ENCODE measurements at places on chromosomes 3 and 15.
A peak's percentile ranks its signal among the peaks of the same experiment; 100 is the strongest.

- DNase-seq: no peak
Measured at GRCh38 chr3:134839990-134840389, 44.9 kb downstream of the EPHB1 start.

DNA sequence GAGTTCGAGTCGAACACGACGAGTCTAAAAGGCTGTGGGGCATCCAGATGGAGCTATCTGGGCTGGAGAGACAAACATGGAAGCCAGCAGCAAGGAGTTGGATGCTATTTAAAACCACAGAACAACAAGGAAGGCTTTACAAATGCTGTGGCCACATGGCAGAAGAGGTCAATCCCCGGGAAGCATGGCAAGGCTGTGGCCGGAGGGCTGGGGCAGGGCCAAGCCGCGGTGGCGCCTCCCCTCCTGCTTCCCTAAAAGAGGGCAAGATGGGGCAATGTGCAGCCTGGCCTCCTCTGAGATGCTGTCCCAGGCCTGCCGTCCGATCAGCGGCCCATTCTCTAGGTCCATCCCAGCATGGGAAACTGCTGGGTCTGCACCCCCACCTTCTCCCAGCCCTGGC is 139.1 kb downstream of the SRGAP3 start:
- DNase-seq: no peak

DNA sequence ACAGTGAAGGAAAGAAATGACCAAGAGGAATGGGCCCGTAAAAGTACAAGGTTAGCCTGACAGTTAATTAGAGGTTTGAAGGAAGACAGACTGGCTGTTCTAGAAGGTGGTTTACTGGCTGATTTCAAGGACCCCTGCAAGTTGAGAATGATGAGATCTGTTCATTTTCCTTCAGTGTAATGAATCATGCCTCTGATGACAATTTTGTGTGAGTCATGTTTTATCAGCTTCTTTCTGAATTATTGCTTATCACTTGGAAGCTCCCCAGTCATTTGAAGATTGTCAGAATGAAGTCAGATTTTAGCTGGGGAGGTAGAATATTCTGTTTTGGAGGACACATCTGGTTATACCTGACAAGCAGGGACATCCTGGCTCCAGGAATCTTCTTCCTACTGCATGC is 50.6 kb downstream of the DRD3 start:
- no peak for DNase-seq

GRCh38 chr3:126672741-126673140 is 17.8 kb upstream of the TXNRD3 start:
- DNase-seq: no peak

DNA sequence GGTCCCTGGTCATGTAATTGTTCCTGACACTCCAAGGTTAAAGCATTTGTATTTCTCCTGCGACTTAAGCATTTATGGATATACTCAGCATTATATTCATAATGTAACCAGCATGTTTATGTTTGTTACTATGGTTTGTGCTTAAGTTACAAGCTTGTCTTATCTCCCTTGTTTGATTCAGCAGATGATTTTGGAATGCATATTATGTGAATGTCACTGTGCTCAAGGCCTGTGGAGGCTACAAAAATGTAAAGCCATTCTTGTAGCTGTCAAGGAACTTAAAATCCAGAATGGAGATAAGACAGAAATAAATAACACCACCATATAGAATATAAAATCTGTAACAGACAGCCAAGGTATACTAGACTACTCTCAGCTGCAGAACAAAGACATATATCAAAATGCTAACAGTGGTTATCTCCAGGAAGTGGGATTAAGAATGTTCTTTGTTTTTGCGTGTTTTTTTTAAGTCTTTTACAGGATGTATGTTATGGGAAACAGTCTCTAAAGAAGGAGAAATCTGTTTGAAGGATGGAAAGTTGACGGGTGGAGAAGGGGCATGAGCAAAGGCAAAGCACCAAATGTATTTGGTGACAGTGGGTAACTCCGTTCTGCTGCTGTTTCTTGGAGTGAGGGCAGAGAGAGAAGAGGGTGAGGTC is 61.4 kb downstream of the IGF2BP2 start:
- DNase-seq: no peak

DNA sequence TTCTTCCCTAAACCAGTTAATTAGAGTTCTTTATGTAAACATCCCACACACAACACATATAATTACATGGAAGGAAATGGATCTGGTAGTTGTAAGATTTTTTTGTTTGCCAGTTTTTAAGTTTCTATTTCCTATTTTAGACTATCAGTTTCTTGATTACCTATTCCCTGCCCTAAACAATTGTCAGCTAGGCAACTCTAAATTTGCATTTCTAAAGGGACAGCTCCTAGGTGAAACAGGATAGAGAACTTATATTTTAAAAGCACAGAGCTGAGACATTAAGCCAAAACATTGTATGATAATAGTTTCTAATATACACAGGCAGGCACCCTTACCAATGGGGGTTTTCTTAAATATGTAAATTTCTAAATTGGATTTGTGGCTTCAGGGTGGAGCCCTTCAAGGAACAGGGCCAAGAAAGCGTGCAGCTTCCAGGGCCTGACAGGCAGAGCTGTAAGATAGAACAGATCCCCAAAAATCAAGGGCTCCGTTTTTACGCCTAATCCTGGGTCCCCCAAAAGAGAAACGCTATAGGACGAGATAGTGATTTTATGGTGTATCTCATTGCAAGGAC is 8.9 kb downstream of the LEKR1 start:
- no peak for DNase-seq

GRCh38 chr3:188901126-188901525 is 270.6 kb upstream of the TPRG1 start:
- DNase-seq: no peak

DNA sequence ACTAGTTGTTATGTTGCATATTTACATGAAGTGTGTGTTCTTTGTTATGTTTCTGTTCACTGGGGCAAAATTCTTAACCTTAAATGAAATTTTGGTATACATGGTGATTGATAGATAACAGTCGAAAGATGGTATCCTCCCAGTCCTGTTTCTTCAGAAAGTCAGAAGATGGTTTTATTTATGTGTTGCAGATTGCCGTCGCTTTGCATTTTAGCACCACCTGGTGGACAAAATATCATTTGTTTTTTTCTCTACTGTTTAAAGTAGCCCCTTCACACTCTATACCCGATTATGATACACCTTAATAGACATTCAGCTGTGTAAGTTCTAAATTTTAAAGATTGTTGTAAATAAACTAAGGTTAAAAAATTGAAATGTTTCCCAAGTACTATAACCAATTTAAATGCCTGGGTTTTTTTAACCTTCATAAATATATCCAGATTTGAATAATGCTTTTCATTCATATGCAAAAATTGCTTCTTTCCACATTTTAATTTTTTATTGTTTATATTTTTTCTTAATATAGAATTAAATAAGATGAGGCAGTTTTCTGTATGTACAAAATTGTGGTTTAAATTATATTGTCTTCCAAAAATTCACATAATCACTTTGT is 152.2 kb downstream of the ALCAM start:
- no peak for DNase-seq

- no peak for DNase-seq
Measured at GRCh38 chr15:99574502-99574901, 8.7 kb downstream of the MEF2A start.

GRCh38 chr3:120495809-120496208 is 45.0 kb upstream of the FSTL1 start:
- no peak for DNase-seq

GRCh38 chr3:72232331-72232730 is 447.4 kb upstream of the PROK2 start:
- no peak for DNase-seq

- no peak for DNase-seq
Measured at GRCh38 chr3:169260296-169260695, 403.2 kb downstream of the MECOM start.

- no peak for DNase-seq
Measured at GRCh38 chr15:99424131-99424571, 141.6 kb upstream of the MEF2A start.

DNA sequence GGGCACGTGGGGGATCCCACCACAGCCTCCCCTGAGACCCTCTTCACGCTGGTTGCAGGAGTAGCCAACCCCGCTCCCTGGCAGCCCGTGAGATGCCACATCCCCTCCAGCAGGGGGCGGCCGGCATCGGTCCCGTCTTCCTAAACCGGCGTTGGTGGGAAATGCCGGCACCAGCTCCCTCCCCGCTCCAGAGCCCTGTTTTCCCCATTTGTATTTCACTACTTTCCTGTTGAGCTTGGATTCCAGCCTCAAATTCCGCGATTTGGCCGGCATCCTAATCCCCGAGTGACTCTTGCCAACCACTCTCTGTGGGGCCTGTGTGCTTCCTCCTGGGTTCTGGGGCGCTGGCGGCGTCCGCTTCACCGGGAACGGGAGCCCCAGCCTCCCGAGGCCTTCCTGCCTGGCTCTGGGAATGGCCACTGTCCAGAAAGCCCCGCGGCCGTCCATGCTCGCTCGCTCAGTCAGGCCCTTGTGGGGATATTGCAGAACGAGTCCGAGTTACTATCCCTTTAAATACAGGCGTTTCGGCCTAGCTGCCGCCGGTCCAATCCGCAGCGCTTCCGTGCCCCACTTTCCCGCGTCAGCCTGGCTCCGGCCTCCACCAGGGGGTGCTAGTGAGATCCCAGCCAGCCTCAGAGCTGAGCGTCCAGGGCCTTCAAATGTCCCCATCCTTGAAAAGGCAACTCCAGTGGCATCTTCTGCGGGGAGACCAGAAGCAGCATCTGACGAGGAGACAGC is 8.1 kb upstream of the ADAMTS17 start:
- peak; percentile 67 for DNase-seq

- DNase-seq: no peak
Measured at GRCh38 chr3:76039431-76039830, 254.1 kb upstream of the ZNF717 start.

- no peak for DNase-seq
Measured at GRCh38 chr3:42007785-42008184, 45.9 kb upstream of the ULK4 start.

GRCh38 chr3:18046131-18046915 is 303.9 kb upstream of the TBC1D5 start:
- DNase-seq: no peak

- no peak for DNase-seq
Measured at GRCh38 chr3:16357186-16358121, 92.4 kb downstream of the OXNAD1 start.

GRCh38 chr3:69764861-69765260 is 25.6 kb downstream of the MITF start:
- no peak for DNase-seq

- DNase-seq: no peak
Measured at GRCh38 chr15:98324341-98324970, 323.9 kb upstream of the IGF1R start.

DNA sequence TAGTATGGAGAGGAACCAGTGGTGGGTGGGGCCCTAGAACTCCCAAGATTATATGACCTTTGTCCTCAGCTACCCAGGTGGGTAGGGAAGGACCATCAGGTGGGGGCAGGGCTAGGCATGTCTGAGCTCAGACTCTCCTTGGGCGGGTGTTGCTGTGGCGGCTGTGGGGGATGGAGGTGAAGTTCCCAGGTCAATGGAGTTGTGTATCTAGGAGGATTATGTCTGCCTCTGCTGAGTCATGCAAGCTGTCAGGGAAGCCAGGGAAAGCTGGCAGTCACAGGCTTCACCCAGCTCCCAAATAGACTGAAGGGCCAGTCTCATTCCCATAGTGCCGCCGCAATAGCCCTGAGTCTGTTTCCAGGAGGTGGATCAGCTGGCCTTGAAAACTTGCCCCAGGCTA is 139.7 kb upstream of the CFAP20DC start:
- no peak for DNase-seq

DNA sequence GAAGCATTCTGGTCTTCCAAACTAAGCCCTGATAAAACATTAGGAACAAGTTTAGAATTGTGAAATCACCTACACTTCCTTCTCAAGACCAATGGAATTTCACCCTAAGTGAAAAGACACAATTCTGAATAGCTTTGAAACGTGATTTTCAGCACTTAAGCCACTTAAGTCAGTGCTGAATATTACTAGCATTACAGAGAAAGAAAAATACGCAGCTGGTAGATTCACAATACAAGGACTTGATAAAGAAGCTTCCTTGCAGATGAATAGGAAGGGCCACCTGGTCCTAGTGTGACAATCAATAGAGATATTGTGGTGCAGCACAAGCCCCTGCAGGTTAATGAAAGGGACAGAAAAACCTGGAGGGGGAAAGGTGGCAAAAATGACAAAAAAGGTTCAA is 353.1 kb upstream of the ALCAM start:
- DNase-seq: no peak

DNA sequence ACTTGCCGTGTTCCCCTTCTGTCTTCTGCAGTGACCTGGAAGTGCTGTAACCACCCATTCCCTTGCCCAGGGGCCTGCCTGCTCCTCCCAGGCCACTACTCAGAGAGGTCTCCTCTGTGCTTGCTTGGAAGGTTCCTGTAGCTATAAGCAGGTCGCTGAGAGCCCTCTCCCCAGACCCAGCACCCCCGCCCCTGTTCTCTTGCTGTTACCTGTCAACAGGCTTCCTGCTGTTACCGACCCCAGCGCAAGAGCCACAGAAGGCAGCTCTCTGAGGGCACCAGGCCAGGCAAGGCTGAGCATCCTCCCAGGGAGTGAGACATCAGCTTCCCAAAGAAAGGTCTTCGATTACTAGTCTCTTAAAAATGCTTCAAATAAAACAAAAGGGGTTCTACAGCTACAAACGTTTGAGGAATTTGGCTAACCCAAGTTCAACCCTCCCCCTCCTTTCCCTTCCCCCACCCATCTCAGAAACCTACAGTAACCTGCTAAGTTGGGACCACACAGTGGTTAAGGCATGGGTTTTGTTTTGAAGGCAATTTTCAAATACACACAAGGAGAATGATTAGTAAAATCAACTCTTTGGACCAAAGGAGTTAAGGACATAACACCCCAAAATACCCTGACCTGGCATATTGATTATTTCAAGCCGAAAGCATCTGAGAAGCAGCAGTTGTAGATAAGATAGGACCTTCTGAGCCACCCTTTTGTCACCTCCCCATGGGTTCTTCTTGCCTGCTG is 74.9 kb upstream of the MFGE8 start:
- DNase-seq: no peak

DNA sequence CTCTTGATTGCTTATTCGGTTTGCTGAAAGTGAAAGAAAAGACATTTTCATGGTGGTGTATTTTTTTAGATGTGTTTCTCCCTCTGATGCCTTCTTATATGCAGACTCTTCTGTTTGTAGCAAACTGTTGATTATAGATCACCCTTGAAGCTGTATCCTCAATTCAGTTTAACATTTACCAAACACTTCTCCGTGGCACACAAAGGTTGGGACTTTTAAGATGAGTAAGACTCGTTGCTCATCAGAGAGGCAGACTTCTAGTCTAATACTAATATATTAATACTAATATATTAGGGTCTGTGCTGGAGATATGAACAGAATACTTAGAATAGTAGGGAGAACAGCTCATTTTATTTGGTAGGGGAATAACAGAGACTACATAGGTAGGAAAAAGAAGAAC is 32.8 kb downstream of the RASA2 start:
- no peak for DNase-seq

DNA sequence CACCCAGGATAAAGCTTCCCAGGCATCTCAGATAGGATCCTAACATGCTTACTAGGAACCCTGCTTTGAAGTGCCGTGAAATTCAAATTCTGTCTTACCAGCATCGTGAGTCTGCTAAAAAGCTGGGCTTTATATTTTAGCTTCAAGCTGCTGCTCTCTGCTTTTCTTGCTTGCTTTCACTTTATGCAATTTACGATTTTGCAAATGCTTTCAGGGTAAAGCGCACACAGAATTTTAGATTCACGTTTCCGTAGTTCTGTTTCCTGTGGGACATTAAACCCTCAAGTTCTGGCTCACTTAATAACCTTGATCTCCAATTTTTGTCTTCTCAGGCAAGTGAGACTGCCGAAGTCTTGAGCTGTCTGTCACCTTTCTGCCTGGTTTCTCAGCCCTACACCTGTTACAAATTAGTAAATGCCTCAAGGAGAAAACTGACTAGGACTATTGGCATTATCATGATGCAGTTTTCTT is 170.5 kb upstream of the TGFBR2 start:
- no peak for DNase-seq
